CD4-positive, alpha-beta T cell treated with Interleukin-15 for 4 hours (primary cell): ENCODE measurements at places on chromosomes 6 and 20.
A peak's percentile ranks its signal among the peaks of the same experiment; 100 is the strongest.

GRCh38 chr6:131023834-131024504, 39.1 kb downstream of the EPB41L2 start:
- no peak for DNase-seq

DNA sequence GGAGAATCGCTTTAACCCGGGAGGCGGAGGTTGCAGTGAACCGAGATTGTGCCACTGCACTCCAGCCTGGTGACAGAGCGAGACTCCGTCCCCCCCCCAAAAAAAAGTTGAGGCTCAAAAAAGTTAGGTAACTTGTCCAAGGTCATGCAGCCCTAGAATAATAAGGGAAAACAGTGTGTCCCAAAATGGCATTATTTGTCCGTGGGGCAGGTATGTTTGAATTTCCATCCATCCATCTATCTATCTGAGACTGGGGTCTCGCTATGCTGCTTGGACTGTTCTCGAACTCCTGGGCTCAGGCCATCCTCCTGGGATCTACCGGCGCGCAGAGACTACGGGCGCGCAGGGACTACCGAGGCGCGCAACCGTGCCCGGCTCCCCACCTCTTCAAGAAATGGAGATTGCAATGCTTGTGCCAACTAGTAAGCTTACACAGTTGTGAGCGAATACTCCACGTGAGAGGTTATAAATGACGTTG, 374 bp upstream of the ABCC10 start:
- DNase-seq, result no peak

GRCh38 chr6:43124481-43124880, 46.6 kb upstream of the SRF start:
- DNase-seq, result no peak

DNA sequence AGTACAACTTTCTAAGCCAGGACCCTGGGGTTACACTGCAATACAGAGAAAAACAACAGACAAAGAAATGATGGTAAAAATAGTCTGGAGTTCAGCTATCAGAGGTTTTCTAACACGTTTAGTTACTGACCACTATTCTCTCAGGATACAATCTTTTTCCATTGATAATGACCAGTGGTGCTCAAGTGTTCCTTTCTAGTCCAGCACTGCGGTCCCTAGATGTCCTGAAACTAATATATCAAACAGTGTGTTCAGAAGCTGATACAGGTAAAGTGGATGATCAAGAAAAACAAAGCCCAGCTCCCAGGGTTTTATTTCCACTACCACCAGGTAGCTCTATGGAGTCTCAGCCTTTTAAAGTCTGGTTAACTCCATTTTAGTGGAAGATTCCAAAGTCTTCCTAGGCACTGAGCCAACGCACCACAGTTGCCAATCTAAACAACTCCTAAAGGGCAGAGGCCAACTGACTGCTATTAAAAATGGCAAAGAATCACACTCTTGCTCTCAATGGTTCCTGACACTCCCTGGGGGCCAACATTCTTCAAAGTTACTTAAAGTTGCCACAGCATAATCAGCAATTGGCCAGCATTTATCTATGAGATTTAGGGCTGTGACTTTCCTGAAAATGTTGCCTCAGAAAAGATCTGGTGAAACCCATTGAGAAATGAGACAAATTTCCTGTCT, 38.2 kb downstream of the DZANK1 start:
- no peak for DNase-seq

DNA sequence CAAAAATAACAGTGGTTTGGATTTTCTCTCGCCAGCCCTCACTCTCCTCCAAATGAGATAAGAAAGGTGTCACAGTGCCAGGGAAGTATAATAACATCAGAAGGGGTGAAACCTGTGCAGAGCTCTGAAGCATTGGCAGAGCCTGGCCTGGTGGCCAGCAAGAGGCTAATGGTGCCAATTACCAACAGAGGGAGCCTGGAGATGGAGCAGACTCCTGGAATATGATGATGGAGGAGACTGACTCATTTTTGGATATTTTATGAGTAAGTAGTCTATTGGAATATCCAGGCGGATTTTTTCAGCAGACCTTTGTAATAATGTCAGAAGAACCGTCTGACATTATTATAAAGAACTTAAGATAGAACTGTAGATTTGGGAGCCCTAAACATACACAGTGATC, 442.6 kb upstream of the MARCKS start:
- DNase-seq, result no peak

- DNase-seq, result no peak
These were observed 94.8 kb downstream of the CD40 start for GRCh38 chr20:46212876-46213275.

GRCh38 chr20:14069796-14070195, 74.5 kb downstream of the MACROD2 start:
- no peak for DNase-seq

GRCh38 chr6:15800841-15801617, 138.2 kb upstream of the DTNBP1 start:
- DNase-seq, result no peak

GRCh38 chr6:144153260-144153659, 2.9 kb downstream of the STX11 start:
- DNase-seq, result no peak

DNA sequence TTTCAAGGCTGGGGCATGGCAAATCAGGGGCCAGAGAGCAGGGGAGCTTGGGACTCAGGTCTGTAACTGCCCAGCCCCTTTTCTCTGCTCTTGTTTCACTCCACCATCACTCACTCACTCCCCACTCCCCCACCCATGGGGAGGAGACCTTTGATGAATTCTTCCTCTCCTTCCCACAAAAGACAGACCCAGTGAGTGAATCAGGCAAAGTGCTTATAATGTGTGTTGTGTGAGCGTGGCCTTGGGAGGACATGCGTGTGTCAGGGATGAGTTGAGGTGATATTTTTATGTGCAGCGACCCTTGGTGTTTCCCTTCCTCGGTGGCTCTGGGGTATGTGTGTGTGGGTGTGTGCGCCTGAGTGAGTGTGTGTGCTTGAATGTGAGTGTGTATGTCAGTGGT, 1.0 kb upstream of the CUL9 start:
- DNase-seq, result no peak

GRCh38 chr6:69019832-69020231, 384.8 kb downstream of the ADGRB3 start:
- DNase-seq, result no peak

DNA sequence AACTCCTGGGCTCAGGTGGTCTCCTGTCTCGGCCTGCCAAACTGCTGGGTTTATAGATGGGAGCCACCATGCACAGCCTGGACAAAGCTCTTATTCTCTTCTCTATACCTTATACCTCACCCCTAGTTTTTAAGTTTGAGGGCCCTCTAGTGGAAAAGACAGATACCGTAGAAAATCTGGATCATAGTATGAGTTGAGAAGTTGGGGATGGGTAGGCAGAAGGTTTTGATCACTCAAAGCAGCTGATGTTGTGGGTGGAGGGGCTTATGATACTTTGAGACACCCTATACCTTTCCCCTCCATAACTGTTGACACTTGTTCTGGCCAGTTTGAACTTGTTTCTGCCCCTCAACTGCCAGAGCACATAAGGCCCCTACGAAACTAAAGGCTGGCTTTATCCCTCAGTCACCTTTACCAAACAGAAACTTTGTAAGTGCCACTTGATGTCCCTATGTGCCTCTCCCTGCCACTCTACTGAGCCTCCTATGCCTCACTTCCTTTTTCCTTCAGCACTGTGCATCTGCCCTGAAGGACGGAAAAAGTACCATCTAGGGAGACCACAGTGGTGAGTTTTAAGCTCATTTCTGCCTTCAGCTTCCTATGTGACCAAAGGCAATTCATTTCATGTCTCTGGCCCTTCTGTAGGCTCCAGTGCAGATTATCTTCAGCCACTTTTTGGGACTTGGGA, 28.6 kb downstream of the RALY start:
- peak; percentile 25 for DNase-seq

GRCh38 chr6:14348389-14348788, 230.8 kb downstream of the CD83 start:
- DNase-seq, result no peak

GRCh38 chr6:135722679-135723078, 128.8 kb upstream of the PDE7B start:
- DNase-seq, result no peak

DNA sequence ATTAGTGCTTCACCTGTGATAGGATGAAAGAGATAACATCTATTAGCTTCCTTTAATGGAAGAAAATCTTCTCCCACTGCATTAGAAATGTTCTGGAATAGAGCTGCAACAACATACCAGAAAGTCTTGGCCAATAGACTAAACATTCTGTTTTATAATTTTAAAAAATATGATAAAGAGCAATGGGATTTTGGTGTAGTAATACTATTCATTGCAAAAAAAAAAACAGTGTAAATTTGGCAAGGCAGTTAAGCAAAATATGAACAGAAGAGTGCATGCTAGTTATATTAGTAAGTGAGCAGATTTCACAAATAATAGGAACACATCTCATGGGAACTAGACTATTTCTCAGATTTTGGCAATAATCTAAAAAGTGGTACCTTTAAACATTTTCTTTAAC, 43.3 kb downstream of the SOX4 start:
- DNase-seq, result no peak

- DNase-seq, result no peak
These were observed 49.0 kb downstream of the MDGA1 start for GRCh38 chr6:37648465-37649330.

GRCh38 chr20:61230-61629, 26.2 kb upstream of the DEFB125 start:
- DNase-seq, result no peak

GRCh38 chr20:56765172-56766073, 136.3 kb downstream of the TFAP2C start:
- DNase-seq, result no peak

- no peak for DNase-seq
These were observed 9.3 kb downstream of the CYP21A2 start for GRCh38 chr6:32047539-32047854.

DNA sequence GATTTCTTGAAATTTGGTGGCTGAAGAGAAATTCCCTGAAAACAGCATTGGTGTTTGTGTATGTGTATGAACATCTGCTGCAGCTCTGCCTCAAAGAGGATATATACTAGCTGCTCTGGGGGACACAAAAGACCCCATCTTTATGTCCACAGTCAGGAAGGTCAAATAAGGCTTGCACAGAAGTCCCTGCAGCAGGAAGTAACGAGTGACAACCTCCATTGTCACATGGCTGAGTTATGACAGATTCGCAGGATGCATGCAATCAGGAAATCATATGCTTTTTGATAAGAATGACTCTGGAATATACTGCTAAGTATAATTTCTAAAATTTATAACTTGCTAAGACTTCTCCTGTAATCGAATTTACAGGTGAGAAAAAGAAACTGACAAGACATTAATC, 225.9 kb upstream of the CST7 start:
- no peak for DNase-seq

- no peak for DNase-seq
These were observed 110.9 kb downstream of the ARMC2 start for GRCh38 chr6:108958900-108959770.

DNA sequence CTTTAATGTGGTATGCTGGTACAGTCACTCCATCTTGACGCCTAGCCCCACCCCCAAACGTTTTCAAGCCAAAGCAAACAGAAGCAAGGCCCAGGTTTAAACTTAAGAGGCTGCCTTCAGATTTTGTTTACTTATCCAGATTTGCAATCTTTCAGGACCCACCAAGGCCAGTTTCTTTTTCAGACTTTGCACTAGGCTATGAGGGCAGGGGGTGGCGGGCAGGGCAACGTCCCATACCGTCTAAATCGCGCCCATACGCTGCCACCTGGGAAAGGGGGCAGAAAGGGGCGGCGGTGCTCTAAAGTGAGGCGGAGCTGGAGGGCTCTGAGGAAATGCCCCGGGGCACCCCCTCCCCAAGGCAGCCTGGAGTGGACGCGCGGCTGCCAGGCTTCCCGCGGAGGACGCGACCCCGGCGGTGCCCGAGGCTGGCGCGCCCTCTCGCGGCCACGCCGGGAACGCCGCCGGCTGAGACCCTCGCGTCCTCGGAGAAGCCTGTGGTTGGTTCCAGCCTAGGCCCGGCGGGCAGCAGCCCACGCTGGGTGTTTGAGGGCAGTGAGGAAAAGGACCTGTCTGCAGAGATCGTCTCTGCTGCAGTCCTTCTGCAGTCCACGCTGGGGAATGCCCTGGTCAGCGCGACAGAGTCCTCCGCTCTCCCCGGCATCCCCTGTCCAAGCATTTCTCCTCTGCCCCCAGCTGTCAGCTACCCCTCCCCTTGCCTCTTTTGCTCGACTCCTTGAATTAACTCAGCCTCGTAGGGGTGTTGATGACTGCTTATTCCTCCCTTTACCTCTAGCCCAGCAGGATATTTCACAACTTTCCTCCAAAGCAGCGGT, 129.2 kb upstream of the PRND start:
- DNase-seq, result peak; percentile 34

GRCh38 chr20:22303523-22303922, 280.8 kb downstream of the FOXA2 start:
- DNase-seq, result no peak

DNA sequence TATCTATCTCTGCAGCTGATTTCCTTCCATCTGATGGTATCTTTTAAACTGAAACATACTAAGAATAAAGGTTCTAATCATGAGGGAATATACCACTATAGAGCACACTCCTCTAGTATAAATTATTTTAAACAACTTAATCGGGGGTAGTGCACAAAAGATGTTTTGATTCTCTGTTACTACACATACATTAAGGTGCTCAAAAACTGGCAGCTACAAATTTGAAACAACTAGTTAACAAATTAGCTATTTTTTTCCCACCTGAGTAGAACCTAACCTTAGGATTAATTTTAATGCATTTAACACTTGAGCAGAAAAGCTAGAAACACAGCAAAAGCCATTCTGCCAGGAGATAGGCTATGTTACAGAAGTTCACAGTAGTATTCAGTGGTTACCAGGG, 23.0 kb downstream of the CCNC start:
- no peak for DNase-seq
